ENCODE measurements at places on chromosomes 2 and 18. TPM values are rescaled to one million over a fixed set of nuclear protein-coding genes. Genes with fewer than 3 reads are reported as not detected.

- DNase-seq = peak; percentile 31
These were observed 13.4 kb upstream of the COPS8 start for GRCh38 chr2:237072067-237072931.

GRCh38 chr2:232838406-232838874 lies 31.6 kb upstream of the SNORC start:
- peak; percentile 30 for DNase-seq

DNA sequence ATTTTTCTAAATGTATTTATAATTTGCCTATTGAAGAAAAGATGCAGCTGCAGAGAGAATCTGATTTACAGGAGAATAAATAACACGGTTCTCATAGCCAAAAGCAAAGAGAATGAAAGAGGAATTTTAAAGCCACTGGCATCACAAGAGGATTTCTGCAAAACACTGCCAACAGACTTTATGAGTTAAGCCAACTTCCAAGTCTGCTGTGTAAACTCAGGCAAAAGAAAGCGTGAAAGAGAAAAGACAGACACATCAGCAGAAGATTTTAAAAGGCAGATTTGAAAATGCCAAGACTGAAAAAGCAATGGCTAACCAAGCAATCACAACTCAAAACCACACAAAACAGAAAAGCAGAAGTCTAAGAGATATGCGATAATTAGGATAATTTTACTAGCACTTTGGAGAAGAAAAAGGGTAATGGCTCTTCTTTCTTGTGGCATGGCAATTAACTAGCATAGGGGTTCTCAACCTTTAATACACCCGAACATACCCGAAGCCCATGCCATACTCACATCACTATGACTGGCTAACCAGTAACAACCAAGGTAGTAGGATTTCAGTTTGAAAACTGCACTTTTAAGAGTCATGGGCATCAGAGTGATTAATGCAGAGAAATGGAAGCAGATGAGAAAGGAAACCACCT lies 4.9 kb downstream of the DARS1 start:
- no peak for DNase-seq

- no peak for DNase-seq
These were observed 60.6 kb downstream of the ZEB2 start for GRCh38 chr2:144459286-144459685.

DNA sequence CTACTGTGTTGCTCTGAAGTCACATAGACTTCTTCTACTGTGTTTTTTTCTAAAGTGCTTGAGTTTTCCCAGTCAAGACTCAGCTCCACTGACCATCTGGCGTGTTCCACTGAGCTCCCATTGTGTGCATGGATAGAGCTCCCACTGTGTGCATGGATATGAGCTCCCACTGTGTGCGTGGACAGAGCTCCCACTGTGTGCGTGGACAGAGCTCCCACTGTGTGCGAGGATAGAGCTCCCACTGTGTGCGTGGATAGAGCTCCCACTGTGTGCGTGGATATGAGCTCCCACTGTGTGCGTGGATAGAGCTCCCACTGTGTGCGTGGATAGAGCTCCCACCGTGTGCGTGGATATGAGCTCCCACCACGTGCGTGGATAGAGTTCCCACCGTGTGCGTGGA lies 148.3 kb upstream of the ALKAL2 start:
- no peak for DNase-seq

- DNase-seq = peak; percentile 8
These were observed 50.1 kb upstream of the UNC80 start for GRCh38 chr2:209721497-209721896.

DNA sequence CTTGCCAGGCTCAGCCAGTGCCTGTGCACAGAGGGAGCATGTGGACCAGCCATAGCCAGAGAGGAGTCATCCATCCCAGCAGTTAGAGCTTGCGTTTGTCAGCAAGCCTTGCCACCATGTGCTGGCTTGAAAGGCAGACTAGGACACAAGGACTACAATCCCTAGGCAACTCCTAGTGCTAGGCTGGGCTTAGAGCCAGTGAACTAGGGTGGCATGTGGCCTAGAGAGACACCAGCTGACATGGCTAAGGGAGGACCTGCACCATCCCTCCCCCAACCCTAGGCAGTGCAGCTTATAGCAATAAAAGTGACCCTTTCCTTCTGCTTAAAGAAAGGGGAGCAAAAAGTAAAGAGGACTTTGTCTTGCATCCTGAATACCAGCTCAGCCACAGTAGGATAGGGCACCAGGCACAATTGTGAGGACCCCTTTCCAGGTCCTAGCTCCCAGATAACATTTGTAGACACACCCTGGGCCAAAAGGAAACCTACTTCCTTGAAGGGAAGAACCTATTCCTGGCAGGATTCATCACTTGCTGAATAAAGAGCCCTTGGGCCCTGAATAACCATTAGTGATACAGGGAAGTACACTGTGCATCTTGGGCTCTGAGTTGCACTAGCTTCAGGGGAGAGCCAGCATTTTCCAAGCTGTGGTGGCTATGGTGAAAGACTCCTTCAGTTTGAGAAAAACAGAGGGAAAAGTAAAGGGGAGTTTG lies 38.7 kb upstream of the UXS1 start:
- DNase-seq = no peak

DNA sequence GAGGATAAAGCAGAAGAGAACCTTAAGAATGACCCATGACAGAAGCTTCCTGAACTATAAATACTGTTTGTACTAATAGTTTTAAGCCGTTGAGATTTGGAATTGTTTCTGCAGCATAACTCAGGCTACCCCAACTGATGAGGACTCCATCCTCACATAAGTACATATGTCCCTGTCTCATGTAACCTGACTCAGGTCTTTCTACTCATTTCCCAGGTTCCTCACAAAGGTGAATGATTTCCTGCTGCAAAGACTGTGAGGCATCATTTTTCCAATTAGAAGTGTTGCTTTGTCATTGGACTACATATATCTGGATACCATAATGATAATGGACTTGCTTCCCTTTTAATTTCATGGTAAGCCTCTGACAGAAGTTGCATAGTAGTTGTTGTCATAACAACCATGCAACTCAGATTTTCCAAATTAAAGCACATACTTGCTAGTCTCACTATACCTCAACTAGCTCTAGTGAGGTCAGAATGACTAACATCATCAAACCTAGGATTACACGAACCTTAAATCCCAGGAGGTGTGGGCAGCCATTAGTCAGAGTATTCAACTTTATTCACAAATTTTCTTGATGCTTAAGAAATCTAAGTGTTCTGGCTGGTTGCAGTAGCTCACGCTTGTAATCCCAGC lies 38.0 kb upstream of the NEDD4L start:
- peak; percentile 84 for DNase-seq

The GPR45 gene
- polyA plus RNA-seq = not detected

GRCh38 chr2:207150284-207150683 lies 15.5 kb downstream of the KLF7 start:
- no peak for DNase-seq

The TUBB8B gene
- polyA plus RNA-seq = 0.59 TPM

- DNase-seq = no peak
These were observed 62.8 kb downstream of the GRB14 start for GRCh38 chr2:164558450-164558849.

DNA sequence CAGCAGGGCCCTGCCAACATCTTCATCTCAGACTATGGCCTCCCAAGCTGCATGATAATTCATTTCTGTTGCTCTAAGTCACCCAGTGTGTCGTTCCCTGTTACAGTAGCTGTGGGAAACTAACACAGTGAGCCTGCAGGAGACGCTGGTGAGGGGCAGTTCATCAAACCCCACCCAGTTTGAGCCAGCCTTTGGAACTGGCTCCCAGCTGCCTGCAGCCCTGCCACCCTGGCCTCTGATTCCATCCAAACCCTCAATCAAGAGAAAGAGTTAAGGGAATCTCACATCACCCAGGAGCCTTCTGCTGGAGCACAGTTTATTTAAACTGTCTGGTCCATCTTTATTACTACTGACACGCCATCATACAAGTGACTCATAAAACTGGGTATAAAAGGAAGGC lies 64.9 kb upstream of the ZCCHC2 start:
- DNase-seq = no peak
